Body of pancreas (tissue), 4 donors: ENCODE measurements at places on chromosomes 12 and 14.

GRCh38 chr12:100170313-100170858 is 27.7 kb upstream of the BLTP3B start:
- no peak for DNase-seq

GRCh38 chr14:56816574-56817391 is 6.5 kb upstream of the OTX2 start:
- DNase-seq, result no peak

DNA sequence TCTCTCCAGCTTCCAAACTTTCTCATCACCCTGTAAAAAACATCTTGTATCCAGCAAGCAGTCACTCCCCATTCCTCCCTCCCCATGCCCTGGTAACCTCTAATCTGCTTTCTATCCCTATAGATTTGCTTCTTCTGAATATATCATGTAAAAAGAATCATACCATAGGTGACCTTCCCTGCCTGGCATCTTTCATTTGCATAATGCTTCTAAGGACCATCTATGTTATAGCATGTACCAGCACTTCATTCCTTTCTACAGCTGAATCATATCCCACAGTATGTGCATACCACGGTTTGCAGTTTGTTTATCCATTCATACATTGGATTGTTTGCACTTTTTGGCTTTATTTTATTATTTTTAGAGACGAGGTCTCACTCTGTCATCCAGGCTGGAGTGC is 22.9 kb upstream of the VPS37B start:
- DNase-seq, result no peak

- peak; percentile 77 for DNase-seq
Observed at GRCh38 chr12:3034067-3034750, 43.0 kb upstream of the TSPAN9 start.

DNA sequence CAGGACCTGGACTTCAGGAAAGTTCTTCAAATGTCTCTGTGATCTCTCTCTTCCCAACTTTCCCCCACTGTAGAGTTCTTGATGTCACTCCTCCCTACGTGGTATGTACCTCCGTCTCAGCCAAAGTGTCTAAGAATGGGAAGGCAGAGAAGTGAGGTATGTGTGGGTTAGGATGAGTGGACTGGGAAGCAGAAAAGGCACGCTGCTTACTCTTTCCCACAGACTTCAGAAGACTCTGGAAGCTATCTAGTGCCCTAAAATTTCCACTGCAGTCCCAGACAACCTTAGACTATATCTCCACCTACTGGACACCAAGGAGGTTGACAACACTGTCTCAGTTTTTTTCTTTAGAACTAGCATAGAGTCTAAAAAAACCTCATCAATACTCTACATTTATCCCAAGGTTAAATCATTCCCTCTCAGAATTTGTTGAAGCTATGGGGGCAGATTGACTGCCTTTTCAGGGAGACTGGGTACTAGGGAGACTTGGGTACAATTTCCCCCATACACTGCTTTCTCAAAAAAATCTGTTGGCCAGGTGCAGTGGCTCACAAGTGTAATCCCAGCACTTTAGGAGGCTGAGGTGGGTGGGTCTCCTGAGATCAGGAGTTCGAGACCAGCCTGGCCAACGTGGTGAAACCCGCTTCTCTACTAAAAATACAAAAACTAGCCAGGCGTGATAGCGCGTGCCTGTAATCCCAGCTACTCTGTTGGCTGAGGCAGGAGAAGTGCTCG is 20.6 kb upstream of the ITGA5 start:
- no peak for DNase-seq

GRCh38 chr14:68331426-68331825 is 461.4 kb downstream of the ZFP36L1 start:
- no peak for DNase-seq

- DNase-seq, result no peak
Observed at GRCh38 chr14:102738373-102739189, 38.7 kb upstream of the TRAF3 start.

DNA sequence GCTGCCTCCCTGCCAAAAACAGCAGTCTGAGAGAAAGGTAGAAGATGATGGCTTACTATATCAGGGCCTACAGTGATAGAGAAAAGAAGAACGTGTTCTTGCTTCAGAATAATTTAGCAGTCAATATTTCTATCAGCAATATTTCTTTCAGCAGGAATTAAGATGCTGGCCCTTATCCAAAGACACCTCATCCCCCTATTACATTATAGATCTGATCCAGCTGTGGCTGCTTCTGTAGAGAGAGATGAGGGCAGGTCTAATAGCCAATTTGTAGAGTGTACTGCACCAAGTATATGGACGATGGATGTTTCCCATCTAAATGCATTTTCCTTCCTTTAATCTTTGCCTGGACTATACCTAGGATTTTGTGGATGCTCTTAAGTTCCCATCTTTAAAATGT is 451.7 kb downstream of the NPAS3 start:
- DNase-seq, result no peak

GRCh38 chr12:128850400-128850799 is 2.9 kb upstream of the GLT1D1 start:
- DNase-seq, result no peak

DNA sequence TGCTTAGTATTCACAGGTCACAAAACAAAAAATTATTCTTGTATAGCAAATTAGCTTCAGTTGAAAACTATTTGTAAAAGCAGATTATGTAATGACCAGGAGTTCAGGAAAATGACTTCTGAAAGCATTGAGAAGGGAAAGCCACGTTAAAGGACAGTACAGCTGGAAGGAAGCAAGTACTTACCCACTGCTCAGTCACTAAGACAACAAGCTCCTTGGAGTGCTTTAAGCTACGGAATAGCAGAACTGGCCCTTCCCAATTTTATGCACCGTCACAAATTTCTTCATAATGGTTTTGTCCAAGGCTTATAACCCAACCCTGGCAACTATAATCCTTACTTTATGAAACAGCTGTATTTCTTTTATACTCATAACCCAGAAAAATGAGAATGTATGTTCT is 13.0 kb upstream of the SNAPC1 start:
- DNase-seq, result no peak

DNA sequence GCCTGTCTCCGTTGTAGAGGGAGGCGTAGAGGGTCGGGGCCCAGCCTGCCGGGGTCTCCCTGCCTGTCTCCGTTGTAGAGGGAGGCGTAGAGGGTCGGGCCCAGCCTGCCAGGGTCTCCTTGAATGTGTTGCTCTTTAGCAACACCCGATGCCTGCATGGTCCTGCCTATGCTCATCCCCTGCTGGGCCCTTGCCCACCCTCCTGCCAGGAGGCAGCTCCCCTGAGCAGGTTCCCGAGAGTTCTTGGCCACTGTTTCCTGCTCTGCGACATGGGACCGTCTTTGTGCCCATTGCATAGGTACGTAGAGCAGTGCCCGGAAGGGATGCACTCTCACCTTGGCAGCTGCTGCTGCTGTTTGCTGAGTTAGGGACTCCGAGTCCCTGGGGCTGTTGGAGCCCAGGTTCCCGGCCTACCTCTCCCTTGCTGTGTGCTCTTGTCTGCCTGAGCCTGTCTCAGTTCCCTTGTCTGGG is 3.3 kb downstream of the KIF26A start:
- peak; percentile 5 for DNase-seq

GRCh38 chr14:75427126-75427481 is 718 bp upstream of the JDP2 start:
- DNase-seq, result peak; percentile 38

- no peak for DNase-seq
Observed at GRCh38 chr12:122086641-122087285, 8.2 kb downstream of the MLXIP start.

- DNase-seq, result no peak
Observed at GRCh38 chr12:68336889-68337303, 4.7 kb upstream of the MDM1 start.

DNA sequence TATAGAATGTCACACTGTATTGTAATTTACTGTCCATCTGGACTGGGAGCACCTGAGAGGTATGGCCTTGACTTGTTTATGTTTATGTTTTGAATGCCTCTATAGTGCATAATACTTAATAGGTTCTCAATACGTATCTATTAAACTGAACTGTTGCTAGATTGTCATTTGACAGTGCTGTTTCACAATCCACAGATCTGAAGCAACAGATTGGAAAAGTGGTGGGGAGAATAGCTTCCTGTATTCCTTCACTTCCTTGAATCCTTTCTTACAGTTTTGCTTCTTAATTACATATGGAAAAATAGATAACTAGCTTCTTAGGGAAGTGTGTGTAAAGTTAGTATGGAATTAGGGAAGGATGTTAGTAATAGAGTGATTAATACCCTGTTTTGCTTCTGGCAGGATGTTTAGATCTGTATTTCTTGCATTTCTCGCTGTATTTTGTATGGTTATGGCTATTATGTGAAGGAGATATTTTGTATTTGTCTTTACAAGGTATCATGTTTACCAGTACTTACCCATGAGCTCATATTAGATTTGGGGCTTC is 4.5 kb downstream of the CNOT2 start:
- no peak for DNase-seq

- DNase-seq, result no peak
Observed at GRCh38 chr12:119406308-119406707, 71.8 kb downstream of the CCDC60 start.

- no peak for DNase-seq
Observed at GRCh38 chr14:89855961-89856656, 98.4 kb downstream of the EFCAB11 start.

- DNase-seq, result no peak
Observed at GRCh38 chr12:69000540-69001243, 67.7 kb upstream of the CPM start.

DNA sequence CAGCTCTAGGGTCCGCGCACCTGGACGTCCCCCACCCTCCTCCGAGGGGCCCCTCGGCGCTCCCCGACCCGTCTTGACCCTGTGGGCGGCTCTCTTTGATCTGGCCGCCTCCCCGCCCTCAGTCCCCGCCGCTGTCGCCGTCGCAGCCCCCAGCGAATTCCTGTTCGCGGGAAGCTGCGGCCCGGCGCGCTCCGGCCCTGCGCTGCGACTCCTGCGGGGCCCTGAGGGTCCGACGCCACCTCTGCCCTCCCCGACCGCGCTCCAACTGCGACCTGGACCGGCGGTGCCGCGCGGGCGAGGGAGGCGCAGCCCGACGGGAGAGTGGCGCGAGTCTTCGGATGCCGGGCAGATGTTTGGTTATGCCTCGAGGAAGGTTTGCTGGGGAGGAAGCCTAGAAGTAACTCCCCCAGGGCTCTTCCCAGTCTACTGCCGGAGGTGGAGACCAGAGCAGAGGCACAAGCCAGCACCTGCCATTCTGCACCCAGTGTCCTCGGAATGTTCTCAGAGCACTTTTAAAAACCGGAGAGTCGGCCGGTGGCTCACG is 440 bp upstream of the ISM2 start:
- no peak for DNase-seq

DNA sequence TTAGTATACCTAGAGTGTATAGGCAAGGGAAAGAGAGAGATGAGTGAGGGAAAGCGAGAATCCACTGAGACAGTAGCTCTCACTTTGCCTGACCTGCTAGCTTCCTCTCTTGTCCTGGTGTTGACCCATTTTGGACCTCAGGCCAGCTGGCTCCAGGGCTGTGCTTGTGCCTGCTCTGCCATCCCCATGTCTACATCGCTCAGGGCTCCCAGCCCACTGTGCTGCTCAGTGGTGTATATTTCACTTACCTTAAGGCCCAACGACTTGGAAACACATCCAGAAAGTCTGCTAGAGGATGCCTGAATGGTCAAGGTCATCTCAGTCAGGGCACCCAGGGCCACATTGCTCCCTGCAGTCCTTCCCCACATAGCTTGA is 964 bp upstream of the SERPINA4 start:
- DNase-seq, result no peak

DNA sequence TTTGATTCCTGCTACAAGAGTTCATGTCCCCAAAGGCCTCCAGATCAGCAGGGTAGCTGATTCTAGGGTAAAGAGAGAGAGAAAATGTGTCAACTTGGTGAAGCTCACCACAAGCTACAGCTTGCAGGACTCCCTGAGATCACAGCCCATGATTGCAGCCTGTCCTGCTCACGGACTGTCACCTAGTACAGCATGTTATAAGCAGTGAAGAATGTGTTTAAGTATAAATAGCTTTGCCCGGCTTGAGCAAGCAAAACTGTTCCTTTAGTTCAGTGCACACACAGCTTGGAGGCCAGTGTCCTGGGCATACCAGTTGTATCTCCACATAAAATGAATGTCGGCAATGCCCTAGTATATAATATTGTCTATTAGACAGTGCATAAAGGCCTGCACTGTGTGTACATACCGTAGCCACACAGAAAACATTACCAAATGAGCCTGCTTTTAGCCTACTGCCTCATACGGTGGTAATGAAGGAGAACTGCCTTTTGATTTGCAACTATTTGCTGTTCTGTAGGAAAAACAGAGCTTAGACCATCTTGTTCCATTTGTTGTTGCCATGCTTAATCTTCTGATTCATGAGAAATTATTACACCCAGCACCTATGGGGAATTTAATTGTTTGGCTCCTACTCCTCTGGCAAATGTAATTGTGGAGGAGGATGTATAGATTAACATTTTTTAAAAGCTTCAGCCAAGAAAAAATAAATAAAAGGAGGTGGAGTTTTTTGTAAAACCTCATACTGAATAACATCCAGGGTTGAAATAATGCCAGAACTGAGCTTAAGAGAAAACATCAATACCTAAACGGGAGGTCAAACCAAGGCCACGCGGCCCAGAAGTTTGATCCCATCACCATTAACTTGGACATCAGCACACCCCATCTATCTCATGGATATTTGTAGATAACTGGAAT is 108.1 kb upstream of the G2E3 start:
- no peak for DNase-seq

- DNase-seq, result peak; percentile 82
Observed at GRCh38 chr12:55681142-55682077, 26.3 kb downstream of the ITGA7 start.

DNA sequence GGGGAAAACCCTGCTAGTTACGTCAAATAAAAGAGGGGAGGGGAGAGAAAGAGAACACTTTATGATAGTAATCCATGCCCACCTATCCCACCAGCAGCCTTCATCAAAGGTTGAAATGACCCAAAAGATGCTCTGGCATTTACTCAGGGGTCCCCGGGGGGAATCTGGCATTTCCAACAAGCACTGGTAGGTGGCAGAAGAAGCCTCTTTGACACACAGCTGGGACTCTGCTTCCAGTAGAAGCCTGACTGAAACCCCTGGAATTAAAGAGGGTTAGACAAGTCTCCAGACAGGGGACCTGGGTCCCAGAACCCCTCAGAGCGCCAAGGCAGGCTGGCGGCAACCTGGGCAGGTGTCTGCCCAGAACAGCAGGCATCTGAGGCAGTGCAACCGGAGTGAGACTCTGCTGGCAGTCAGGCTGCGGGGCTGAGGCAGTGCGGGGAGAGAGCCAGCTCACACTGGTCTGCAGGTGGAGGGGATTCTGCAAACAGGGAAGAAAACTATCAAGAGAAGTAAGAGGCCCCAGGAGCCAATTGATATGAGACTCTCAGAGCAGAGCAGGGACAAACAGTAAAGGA is 85.0 kb upstream of the CAPRIN2 start:
- DNase-seq, result no peak

- no peak for DNase-seq
Observed at GRCh38 chr12:57749061-57749460, 3.0 kb downstream of the CDK4 start.

- no peak for DNase-seq
Observed at GRCh38 chr12:89243771-89244170, 108.5 kb downstream of the DUSP6 start.

DNA sequence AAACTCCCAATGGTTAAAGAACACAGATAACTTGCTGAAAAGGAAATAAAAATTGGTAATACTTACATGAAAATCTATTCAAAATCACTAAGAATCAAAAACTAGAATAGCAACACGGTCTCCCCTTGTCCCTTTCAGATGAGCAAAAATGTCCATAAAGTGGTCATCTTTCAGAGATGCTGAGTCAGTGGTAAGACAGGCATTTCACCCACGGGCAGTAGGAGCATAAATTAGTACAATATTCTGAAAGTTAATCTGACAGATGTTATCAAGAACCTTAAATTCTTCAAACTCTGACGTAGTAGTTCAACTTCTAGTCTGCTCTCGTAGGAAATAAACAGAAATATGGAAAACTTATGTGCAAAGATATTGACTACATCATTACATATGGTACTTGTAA is 33.1 kb upstream of the GNPNAT1 start:
- no peak for DNase-seq
